ENCODE measurements at places on chromosomes 6 and 20.

- DNase-seq: no peak
These were observed 164.2 kb upstream of the SUPT3H start for GRCh38 chr6:45541934-45542333.

DNA sequence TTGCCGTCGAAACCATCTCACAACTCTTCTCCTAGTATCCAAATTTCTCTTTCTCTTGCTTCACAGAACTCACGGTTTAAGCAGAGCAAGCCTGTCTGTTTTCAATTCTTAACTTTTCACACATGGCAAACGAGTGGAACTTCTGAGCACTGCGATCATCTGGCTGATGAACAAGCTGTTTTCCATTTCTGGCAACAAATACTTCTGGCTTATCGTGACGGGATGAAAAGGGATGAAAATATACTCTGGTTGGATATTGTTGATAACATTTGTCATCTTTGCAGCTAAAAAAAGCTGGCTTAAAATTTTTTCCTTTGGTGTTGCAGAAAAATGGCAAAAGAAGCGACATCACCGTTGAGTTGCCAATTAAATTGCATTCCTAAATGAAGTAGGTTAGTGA is 515.2 kb upstream of the JARID2 start:
- DNase-seq: no peak

GRCh38 chr6:16130437-16130891 is 1.6 kb downstream of the MYLIP start:
- no peak for DNase-seq

DNA sequence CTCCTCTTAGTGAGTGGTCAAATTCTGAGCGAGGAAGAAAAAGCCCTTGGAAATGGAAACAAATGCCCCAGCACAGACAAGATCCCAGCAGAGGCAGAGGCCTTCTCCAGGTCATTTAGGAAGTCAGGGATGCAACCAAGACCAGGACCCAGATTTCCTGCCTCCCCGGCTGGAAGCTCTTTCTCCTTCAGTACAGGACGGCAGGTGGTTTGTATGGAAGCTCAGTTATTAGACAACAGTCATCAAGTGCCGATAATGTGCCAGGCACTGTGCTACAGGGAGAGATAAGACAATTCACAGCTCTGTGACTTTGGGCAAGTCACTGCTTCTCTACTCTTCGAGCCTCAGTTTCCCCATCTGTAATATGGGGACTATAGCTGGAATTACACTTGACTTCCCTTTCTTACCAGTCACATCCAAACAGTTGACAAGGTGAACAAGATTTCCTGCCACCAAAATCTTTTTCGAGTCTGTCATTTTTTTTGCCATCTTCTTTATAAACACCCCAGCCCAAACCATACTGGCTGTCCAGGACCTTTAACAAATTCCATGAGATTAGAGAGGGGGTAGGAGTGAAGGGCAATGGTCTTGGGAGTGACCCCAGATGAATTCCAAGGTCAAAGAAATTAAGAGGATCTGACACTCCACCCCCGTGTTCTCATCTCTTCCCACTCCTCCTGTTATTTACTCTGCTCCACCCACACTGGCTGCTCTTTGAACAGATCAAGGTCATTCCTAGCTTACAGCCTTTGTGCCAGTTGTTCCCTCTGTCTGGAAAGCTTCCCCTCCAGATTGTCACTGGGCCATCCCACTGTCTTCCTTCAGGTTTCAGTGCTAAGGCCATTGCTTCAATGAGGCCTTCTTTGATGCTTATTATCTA is 6.0 kb downstream of the MMP9 start:
- no peak for DNase-seq
